ENCODE measurements at places on chromosomes 4 and X. TPM values are rescaled to one million over a fixed set of nuclear protein-coding genes. Genes with fewer than 3 reads are reported as not detected.

Gene BEX1
- polyA plus RNA-seq, result 67.2 TPM

Gene OPN1LW
- polyA plus RNA-seq, result not detected

Gene CXCL6
- not detected for polyA plus RNA-seq

Gene GUF1
- polyA plus RNA-seq, result 36.5 TPM

Gene QDPR
- 33.6 TPM for polyA plus RNA-seq

Gene PDGFRA
- polyA plus RNA-seq, result 294 TPM

Gene MPC1L
- polyA plus RNA-seq, result not detected

Gene ARR3
- 1.2 TPM for polyA plus RNA-seq

Gene FRMD7
- polyA plus RNA-seq, result 1.3 TPM

Gene TCEAL6
- polyA plus RNA-seq, result 0.29 TPM

Gene UGT2B11
- polyA plus RNA-seq, result 4.4 TPM

Gene RADX
- polyA plus RNA-seq, result 5.1 TPM

Gene TMPRSS11F
- polyA plus RNA-seq, result not detected

Gene RTL5
- 28.2 TPM for polyA plus RNA-seq

Gene FAM47A
- not detected for polyA plus RNA-seq

Gene ASB11
- polyA plus RNA-seq, result not detected

Gene C4orf51
- not detected for polyA plus RNA-seq

GRCh38 chrX:129006491-129006890, 516.8 kb downstream of the SMARCA1 start:
- DNase-seq, result no peak

GRCh38 chrX:69493766-69494165, 10.4 kb upstream of the NALF2 start:
- no peak for DNase-seq

- DNase-seq, result no peak
Observed at GRCh38 chrX:43002526-43003203, 224.7 kb upstream of the PPP1R2C start.

GRCh38 chrX:22164770-22165388, 107.8 kb upstream of the CBLL2 start:
- no peak for DNase-seq

GRCh38 chr4:83219344-83220331, 65.0 kb downstream of the COQ2 start:
- no peak for DNase-seq

- no peak for DNase-seq
Observed at GRCh38 chrX:63258144-63258543, 93.0 kb downstream of the SPIN4 start.

DNA sequence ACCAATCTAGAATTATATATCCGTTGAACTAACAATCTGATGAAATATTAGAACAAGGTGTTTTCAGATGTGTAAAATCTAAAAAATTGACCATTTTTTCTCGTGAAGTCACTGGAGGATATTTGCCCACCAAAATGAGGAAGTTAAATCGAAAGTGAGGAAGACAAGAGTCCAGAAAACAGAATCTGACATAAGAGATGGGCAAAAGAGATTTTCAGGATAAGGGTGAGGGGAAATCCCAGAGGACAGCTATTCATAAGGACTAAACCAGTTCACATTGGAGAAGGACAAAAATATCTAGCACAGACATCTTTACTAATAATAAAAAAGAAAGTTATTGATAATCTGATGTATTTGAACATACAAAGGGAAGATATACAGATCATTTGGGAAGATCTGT, 18.7 kb upstream of the ALG13 start:
- DNase-seq, result no peak

DNA sequence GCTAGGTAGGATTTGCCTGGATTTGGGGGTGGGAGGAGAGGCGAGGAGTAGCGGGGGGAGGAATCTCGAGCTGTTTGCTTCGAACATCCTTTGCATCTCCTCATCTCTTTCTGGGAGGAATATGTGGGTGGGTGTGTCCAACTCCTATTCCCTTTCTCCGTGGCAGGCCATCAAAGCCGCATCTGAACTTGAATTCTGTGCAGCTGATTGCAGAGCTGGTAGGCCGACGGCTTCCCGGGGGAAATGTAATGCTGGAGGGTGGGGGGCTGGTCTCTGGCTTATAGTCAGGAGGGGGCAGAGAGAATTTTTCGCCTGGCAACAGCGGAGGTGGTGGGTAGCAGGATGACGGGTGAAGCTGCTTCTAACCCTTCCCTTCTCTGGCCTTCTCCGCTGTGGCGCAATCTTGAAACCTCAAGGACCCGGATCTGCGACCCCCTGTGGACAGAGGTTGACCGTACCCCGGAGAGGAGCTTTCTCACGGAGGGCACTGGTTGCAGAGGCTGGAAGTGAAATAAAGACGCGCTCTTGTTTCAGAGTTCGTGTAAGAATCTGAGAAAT, 628 bp downstream of the ZCCHC12 start:
- DNase-seq, result no peak

DNA sequence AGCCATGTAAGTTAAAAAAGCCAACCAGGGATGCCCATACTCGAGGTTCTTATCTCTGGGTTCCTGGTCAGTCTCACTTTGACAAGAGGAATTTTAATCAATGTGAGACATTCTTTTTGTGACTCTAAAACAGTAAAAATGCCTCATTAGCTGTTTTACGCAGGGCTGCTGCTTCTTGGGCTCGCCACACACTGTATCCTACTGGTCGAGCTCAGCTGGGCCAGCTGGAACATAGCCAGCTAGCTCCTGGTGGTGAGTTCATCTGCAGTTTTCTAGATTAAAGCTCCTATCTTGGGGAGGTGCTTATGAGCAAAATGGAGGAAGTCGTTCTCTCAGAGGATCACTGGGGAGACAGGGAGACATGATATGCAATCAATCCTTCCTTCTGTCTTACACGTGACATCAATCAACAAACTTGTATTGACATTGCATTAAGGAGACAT, 55.9 kb upstream of the LEF1 start:
- no peak for DNase-seq

- DNase-seq, result no peak
Observed at GRCh38 chr4:82797040-82797404, 1.6 kb downstream of the SCD5 start.

GRCh38 chr4:138218976-138219375, 23.2 kb downstream of the SLC7A11 start:
- no peak for DNase-seq

GRCh38 chr4:48190839-48191238, 56.8 kb upstream of the TXK start:
- no peak for DNase-seq

DNA sequence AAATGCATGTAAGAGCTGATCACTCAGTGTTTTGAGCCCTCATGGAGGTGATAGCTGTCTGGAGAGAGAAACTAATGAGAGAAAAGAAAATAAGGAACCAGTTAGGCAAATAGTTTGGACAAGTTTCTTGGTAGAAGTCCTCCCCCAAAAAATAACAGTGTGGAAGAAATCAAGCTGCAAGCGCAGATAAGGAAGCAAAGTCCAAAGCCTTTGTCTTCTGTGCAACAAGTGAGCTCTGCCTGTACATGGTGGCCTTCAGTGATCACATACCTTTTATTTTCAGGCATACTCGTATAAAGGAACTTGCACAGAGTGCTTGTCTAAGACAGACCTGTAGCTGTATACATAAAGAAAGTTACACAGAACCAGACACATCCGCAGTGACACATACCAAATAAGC, 2.5 kb upstream of the UGT2A3 start:
- DNase-seq, result no peak

- DNase-seq, result no peak
Observed at GRCh38 chr4:1205586-1206298, 33.4 kb upstream of the SPON2 start.

DNA sequence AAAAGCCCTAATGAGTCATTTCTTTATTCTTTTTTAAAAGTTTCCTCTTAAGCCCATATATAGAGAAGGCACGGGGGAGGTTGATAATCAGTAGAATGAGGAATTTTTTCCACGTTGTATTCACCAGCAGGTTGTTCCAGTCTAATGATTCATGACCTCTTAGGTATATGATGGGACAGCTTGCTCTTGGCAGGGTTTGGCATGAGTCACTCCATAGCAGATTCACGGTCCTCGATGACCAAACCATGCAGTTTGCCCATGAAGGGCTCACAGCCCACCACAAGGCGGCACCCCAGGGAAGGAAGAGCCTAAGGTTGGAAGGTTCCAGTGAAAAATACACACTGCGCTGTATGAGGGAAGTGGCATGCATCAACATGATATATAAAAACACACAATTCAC, 623.8 kb upstream of the DIPK2B start:
- DNase-seq, result no peak

- DNase-seq, result no peak
Observed at GRCh38 chr4:131426023-131426758, 1722.9 kb upstream of the PCDH10 start.

DNA sequence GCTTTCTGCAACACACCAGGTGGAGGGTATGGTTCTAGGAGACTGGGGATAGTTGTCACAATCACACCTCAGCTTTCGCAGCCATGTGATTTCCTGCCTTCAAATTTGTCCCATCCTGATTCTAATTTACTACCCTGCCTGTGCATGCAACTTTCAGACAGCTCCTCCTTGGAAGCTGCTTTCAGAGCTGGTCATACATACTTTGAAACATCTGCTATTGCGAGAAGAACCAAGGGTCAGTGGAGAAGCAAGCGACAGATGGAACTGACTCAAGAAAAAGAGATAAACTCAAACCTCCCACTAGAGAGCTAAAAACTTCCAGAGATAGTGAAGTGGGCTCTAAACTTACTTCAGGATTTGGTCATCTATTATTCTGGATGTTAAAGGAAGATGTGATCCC, 381.7 kb upstream of the FGF13 start:
- DNase-seq, result no peak

DNA sequence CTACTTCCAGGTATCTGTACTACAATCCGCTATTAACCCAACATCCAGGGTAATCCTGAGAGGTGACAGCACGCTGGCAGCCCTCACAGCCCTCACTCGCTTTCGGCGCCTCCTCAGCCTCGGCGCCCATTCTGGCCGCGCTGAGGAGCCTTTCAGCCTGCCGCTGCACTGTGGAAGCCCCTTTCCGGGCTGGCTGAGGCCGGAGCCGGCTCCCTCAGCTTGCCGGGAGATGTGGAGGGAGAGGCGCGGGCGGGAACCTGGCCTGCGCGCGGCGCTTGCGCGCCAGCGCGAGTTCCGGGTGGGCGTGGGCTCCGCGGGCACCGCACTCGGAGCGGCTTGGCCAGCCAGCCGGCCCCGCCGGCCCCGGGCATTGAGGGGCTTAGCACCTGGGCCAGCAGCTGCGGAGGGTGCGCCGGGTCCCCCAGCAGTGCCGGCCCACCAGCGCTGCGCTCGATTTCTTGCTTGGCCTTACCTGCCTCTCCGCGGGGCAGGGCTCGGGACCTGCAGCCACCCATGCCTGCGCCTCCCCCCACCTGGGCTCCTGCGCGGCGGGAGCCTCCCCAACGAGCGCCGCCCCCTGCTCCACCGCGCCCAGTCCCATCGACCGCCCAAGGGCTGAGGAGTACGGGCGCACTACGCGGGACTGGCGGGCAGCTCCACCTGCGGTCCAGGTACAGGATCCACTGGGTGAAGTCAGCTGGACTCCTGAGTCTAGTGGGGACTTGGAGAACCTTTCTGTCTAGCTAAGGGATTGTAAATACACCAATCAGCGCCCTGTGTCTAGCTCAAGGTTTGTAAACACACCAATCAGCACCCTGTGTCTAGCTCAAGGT, 87.3 kb downstream of the PRSS12 start:
- no peak for DNase-seq

- DNase-seq, result no peak
Observed at GRCh38 chr4:152266831-152267480, 268.9 kb downstream of the FBXW7 start.

DNA sequence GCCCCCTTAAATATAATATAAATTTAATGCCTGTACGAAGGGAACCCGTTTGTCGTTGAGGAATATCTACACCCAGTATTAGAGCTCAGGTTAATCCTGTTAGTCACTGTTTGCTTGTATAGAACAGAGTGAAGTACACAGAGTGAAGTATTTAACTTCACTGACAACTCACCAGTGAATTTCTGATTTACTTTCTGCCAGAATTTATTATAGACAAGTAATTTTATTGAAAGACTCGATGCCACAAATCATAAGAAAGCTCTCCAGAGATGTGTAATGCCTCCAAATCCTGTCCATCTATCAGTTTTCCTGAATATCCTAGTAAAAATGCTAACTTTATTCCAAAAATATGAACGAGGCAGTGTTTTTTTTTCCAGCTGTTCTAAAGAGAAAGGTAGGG, 1.6 kb downstream of the GAB1 start:
- no peak for DNase-seq

GRCh38 chr4:149095001-149095400, 652.8 kb upstream of the NR3C2 start:
- DNase-seq, result no peak

DNA sequence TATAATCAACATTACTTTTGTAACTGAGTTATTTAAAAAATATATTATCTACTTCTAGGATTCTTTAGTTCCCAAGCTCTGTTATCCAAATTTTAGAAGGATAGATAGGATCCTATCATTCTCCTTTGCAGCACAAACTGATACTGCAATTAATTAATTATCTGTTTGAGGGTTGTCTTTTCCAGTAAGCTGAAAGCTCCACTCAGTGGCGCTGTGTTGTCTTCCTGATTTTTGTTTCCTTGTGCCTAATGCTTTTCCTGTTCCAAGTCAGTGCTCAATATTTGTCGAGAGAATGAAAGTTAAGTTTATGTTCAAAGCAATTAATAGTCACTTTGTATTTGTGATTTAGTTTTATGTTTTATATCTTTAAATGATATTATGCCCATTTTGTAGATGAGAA, 107.4 kb upstream of the ANK2 start:
- no peak for DNase-seq

Data from left renal pelvis (tissue), 4 donors.